Activated naive CD4-positive, alpha-beta T cell (primary cell): ENCODE measurements at places on chromosomes 5 and 9.

DNA sequence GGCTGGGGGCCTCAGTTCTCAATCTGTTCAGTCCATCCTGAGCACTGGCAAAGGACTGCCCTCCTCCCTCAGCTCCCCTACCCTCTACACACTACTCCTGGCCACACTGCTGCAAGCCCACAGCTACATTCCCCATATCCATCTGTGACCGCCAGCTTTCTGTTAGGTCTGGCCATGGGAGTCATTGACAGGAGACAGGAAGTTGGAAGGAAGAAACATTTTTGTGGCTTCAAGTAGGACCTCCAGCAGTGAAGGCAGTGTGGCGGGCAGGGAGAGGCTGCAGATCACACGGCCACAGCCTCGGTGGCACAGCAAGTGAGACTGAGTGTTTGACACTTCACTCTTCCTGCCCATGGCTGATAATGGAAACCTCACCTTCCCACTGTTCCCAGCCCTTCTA, 55.9 kb downstream of the SECISBP2 start:
- DNase-seq: no peak

GRCh38 chr9:104240890-104241289, 146.8 kb downstream of the SMC2 start:
- no peak for DNase-seq

DNA sequence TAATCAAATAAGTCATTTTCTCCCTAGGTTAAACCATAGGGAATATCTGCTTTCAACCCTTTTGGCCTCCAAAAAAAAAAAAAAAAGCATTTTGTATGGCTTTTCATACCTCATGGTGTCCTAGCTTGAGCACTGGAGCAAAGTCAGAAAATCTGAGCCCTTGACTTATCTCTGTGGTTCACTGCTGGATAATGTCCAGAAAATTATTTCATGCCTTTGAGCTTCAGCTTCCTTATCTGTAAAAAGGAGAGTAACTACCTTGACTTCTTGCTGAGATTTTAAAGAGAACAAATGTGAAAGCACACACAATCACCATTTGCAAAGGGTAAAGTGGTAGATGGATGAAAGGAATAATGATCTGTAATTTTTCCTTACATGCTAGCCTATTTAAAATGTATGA, 165.9 kb downstream of the ALDH1A1 start:
- no peak for DNase-seq

DNA sequence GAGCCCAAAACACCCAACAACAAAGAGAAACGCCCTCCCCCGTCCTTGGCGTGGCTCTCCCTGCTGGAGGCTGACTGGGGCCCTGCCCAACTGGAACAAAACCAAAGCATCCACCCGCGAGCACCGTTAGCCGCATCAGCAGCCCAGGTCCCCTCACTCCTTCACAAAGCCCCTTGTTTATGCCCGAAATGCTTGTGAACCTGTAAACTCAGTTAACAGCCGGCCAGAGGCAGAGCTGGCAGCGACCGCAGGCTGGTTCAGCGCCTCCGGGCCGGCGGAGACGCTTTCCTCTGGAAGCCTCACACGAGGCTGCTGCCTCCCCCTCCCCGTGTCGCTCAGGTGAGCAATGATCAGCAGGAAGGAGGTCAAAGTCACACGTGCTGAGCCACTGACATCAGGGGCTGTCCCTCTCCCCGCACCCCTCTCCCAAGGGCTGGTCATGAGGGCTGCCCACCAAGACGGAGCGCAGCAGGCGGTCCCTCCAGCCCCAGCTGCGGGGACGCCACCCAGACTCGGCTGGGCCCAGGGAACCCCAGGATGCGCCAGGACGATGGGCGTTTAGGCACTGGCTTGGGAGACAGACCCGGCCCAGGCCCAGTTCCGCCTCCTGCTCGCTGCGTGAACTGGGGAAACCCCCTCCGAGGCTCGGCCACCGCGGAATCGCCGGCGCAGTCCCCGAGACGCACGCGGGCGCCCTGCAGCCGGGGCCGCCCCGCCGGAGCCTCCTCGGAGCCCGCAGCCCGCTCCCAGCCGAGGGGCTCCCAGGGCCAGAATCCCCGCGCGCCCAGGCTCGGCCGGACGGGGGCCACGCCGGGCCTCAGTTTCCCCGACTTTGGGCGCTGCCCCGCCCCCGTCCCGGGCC, 563 bp downstream of the SNAPC4 start:
- no peak for DNase-seq

- DNase-seq: no peak
These were observed 701.0 kb downstream of the SEMA5A start for GRCh38 chr5:8844847-8845246.

DNA sequence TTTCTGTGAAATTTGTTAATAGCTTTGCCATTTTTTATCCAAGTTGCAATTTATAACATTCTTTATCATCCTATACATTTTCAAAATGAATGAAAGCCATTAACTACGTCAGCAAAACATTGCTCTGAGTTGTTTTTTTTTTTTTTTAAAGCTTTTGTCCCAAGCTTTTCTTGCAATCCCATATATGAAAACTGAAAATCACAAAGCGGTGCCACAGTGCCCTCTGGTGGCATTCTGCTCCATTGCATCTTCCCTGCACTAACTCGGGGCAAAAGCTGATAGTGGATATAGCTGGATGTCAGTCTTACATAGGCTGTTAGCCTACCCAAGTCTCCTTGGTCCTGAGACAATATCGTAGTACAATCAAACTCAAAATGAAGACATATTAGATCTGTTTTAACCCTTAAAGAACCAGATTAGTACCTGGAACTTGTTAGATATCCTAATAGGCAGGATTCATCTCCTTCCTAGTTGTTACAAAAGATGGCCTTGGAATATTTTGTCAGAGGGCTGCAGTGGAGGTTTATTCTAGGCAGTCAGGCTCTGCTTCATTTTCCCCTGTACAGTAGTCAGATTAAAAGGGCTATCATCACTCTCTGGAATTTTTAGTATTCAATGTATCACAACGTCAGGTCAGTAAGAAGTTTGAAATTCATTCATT, 669.9 kb downstream of the PTPRD start:
- peak; percentile 11 for DNase-seq

DNA sequence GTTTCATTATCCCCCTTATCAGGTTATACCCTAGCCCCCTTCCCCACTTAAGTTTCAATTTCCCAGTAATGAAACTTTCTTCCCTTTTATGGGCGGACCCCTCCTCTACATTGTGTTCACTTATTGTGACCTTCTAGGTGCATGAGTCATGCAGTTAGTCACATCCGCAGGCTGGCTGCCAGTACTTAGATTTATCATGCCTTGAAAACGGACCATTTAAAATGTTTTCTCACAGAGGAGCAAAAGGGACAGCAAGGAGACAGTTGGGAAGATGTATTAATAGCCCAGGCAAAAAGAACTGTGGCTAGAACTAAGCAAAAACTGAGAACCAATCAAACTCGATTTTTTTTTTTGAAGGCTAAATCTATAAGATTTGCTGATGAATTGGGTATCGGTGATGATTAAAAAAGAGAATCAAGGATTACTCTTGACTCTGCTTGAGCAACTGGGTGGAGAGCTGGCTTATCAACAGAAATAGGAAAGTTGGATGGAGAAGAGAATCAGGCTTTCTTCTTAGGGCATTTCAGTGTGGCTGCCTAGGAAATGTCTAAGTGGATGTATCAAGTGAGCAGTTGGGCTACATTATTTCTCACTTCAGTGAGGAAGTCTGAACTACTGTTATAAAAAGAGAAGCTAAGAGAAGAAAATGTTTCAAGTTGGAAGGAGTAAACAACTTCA, 615.0 kb downstream of the HINT1 start:
- no peak for DNase-seq

GRCh38 chr5:59151162-59151889, 568.5 kb downstream of the RAB3C start:
- DNase-seq: no peak

GRCh38 chr9:19020886-19021455, 12.0 kb downstream of the SAXO1 start:
- no peak for DNase-seq

DNA sequence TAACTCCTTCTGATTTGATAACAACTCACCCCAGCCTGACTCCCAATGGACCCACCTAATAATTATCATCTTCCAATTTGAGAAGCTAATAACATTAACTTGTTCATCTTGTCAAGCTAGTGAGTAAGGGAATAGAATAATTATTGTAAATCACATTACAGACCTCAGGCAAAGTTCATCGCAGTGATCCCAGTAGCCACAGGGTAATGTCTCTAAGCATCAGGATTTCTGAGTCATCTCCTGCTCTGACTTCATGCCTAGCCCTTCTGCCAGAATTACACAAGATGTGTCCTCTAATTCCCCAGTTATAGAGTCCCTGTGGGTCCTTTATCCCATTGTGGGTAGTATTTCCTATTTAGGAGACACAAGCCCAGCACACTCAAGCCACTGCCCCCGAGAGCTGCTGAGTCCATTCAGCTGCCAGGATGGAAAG, 365.7 kb downstream of the DEPDC1B start:
- DNase-seq: no peak

- no peak for DNase-seq
These were observed 49.2 kb upstream of the ABCA1 start for GRCh38 chr9:104977168-104977567.

DNA sequence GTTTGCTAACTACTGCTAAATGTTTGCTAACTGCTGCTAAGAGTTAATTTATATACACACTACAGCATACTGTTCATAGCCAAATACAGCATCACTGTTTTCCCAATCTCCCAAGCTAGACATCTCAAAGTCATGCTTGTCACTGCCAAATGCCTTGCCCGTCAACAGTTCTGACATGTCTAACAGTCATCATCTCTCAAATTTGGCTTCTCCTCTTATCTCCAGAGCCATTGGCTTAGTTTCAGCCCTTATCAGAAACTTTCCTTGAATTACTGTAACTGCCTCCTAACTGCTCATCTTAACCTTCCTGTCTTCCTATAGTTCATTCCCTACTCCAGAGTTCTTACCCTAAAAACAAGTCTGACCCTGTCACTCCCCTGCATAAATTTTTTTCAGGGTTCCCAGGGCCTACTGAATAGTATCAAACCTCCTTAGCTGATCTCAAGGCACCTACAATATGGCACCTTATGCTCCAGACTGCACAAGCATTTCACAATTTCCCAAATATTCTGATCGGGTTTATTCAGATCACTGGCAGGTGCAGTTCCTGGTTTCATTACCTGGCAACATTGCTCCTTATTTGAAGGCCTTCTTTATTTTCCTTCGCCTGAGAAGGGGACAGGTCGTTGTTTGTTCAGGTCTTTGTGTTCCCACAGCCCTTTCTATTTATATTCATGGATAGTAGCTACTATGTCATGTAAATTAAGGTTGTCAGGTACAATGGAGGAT, 55.9 kb upstream of the ANKRD55 start:
- no peak for DNase-seq
